ENCODE measurements at places on chromosomes 12 and 14.

DNA sequence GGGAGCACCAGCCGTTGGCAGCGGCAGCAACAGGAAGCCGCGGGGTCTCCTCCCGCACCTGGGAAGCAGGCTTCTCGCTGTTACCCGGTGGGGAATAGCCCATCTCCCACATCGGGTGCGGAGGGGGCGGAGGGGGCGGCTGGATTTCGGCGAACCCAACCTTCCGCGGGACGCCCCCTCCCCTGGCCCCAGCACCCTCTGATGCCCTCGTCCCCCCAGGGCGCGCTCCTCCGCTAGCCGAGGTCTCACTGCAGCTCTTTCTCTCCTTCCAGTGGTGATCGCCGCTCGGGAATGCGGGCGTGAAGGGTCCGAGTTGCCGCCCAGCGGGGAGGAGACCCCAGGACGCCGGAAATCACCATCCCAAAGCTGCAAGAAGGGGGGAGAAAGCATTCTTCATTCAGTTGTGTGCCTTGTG lies 303 bp downstream of the SAMD4A start:
- peak; percentile 66 for DNase-seq

- DNase-seq, result no peak
These were observed 41.3 kb downstream of the FANCM start for GRCh38 chr14:45177076-45177475.

DNA sequence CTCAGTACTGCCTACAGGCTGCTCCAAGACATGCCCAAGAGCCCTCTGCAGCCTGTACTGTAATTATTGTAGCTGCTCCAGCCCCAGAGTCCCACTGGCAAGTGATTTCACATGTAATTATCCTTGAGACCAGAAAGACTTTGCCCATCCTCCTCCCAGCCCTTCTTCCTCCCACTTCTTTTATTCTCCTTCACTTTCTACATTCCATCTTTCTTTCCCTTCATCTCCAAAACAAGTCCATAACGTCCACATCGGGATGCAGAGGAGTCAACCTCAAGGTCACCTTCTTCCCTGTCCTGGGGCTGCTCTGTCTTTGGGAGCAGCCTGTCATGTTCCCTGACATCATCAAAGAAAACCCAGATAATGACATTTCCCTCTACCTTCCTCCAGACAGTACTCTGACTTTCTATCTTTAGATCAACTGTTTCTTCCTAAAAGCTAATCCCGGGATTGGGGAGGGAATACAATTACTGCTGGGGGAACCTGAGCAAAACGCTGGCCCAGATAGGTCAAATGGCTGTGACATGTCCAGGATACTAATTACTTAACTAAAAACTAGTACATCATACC lies 39.1 kb downstream of the SLC8A3 start:
- no peak for DNase-seq

GRCh38 chr12:27008081-27008480 lies 6.1 kb downstream of the TM7SF3 start:
- no peak for DNase-seq

DNA sequence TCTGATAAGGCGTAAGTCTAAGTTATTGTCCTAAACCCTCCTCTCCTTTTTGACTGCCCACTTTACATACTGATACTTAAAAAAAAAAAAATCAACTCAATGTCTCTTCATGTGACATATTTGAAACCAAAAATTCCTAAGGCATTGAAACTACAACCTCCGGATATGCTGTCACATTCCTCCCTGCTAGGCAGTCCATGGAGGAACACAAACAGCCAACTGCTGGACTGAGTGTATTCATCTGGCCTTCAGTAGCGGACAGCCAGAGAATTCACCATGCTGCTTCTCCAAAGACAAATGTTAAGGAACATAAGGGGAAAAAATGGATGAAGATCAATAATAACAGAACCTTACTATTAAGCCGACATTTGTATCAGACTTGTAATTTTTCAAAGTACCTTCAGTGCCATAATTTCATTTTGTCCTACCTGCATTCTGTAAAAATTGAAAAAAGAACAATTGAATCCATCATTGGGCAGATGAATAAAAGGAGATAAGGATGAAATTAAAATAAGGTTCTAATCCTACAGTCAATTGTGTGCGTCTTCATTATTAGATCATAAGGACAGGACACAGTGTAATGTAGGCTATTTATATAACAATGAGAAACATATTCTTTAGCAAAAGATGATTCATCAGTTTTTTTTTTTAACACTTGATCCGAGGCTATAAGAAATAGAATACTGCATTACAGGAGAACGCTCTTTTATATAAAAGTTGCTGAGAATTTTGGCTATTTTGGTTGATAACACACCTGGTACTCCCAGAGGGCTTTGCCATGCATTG lies 12.2 kb downstream of the RERG start:
- DNase-seq, result no peak

GRCh38 chr12:43957732-43958372 lies 122.0 kb downstream of the TMEM117 start:
- no peak for DNase-seq

- DNase-seq, result no peak
These were observed at the start of gene CD163 for GRCh38 chr12:7503686-7504415. Gene CD163 (minus strand): TSS chr12:7503777. CDS start chr12:7503690, 87 bp downstream.

GRCh38 chr14:35248476-35248788 lies 43.8 kb upstream of the PSMA6 start:
- no peak for DNase-seq

DNA sequence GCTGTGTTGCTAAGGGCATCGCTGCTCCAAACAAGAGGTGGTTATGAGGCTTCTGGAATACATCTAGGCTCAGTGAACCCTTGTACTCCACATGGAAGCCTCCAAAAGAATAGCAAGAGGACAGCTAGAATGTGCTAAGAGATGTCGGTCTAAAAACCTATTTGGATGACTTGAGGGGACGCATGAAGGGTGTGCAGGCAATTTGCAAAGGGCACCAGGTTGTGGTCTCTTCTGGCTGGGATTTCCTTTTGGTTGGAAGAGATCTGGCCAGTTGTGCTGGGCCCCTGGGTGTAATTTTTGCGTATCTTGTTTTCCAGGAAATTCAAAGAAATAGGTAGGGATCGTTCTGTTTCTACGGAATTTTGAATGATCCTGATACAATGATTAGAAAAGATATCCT lies 4.2 kb downstream of the TTC9 start:
- no peak for DNase-seq

- no peak for DNase-seq
These were observed 2.5 kb downstream of the KCNH3 start for GRCh38 chr12:49541140-49541861.

GRCh38 chr12:108709697-108710096 lies 21.6 kb downstream of the CORO1C start:
- DNase-seq, result no peak

DNA sequence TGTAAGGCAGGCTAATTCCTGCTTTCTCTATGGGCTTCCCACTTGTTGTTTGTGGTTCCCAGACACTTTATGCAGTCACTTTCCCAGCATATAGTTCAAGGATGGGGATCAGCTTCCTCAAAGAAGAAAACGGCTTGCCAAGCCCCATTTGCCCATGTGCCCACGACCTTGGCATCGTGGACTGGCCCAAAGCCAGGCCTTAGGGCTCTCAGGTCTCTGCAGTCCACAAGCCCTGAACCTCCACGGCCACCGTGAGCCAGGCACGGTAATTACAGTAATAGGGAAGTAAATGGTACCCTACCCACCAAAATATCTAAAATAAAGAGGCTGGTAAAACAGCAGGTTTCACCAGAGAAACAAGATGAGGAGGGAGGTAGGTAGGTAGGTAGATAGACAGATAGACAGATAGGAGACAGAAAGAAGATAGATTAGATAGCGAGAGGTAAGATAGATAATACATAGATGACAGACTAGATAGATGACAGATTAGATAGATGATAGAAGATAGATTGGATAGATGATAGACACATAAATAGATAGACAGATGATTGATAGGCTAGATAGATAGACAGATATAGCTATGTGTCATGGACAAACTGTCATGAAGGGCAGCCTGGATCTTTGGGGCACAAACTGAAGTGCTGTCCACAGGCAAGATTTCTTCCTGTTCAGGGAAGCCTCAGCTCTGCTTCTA lies 163.1 kb downstream of the SLC15A4 start:
- DNase-seq, result no peak

GRCh38 chr12:52636189-52636588 lies 15.8 kb downstream of the KRT2 start:
- no peak for DNase-seq

GRCh38 chr12:128798571-128799341 lies 25.0 kb downstream of the SLC15A4 start:
- DNase-seq, result no peak

GRCh38 chr12:106142591-106143261 lies 4.0 kb upstream of the NUAK1 start:
- DNase-seq, result no peak

- no peak for DNase-seq
These were observed 244.0 kb upstream of the FKBP4 start for GRCh38 chr12:2550561-2551411.

DNA sequence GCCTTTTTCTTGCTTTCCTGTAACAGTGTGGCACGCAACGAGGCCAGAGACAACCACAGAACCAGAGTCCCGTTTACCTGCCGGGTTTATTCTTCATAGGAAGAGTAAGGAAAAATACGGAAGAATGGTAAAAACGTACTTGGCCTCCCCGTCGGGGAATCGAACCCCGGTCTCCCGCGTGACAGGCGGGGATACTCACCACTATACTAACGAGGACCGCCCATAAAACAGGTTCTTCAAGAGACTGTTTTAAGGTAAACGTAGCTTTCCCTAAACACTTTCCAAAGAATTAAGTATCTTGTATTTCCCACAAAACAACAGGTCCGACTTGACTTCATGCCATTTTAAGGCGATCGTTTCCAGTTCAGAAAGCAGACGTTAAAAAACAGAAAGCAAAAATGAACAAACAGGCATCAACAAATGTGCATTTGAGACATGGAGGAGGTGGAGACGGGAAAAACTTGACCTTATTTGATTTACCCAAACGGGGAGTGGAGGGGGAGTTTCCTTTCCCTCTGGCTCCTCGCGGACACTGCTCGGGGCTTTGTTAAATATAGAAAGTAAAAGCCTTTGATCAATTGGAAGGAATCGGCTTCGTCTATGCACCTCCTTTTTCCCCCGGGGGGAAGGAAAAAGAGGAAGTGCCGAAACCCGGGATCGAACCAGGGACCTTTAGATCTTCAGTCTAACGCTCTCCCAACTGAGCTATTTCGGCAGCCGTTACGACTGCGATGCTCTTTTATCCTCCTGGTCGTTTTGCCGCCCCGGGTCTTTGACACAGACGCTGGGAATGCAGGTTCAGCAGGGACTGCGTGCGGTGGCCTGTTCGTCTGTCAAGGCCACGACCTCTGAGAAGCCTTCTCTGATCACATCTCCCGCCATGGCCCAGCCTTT lies 13.0 kb upstream of the UBC start:
- DNase-seq, result peak; percentile 91

DNA sequence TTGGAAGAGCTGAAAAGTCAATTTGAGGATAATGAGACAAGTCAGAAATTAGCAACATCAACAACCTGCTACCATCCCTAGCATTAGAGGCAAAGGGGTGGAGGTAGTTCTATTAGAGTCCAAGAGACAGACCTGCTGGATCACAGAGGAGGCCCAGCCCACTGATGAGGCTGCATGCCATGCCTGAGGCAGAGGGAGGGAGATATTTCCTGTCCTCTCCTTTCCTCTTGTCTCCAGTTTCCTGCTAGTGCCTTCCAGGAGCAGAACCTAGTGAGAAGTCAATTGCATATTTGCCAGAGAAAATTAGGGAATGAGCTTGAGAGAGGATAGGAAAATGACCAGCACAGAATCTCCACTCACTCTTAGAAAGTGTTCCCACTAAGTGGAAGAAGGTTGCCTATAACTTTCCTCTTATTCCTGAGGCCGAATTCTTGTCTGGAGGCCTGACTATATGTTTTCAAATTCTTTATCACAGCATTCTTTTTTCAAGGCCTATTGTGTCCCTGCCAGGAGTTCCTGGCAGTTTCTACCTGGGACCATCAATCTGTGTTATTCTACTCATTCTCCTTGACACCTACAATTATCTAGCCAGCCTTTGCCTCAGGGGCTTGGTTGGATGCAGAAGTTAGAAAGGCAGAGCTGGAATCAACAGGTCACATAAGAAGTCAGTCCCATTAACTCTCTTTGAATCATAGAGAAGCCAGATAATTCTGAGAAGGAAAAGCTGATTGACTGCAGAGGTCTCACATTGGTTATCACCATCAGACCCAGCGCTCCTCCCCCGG lies 121.9 kb downstream of the EMP1 start:
- DNase-seq, result no peak

DNA sequence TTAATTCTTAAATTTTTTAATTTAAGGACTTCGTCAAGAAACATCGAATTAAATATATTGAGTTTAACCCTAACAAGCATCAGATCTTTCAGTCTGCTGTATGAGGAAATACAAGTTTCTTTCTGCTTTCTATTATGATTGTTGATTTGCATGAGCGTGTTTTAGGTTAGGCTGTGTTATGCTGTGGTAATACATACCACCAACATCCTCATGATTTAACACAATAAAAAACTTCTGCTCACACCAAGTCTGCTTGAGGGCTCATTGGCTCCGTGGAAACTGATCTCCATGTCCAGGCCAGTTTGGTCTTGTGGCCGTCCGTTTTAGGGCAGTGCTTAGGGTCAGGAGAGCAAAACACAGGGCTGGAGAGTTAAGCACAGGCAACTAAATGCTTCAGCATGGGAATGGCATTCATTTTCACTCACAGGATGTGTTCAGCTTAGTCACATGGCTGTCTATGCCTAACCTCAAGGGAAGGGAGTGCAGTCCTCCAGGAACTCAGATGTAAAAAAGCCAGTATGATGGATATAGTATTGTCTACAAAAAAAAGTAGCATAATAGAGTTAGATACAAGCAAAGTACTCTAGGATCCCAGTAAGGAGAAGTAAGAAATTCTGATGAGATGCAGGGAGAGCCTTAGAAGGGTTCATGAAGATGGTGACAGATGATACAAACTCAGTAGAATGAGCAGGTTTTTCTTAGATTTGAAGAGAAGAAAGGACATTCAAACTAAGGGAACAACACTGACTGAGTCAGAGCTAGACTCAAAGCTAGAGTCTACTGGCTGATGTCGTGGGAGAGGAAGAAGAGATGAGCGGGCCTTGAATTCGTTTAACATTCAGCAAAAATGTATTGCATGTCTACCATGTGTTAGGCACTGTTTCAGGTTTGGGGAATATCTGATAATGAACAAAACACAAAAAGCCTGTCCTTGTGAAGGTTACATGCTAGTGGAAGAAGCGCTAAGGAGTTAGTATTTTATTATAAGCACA lies 16.3 kb downstream of the MARK3 start:
- no peak for DNase-seq

DNA sequence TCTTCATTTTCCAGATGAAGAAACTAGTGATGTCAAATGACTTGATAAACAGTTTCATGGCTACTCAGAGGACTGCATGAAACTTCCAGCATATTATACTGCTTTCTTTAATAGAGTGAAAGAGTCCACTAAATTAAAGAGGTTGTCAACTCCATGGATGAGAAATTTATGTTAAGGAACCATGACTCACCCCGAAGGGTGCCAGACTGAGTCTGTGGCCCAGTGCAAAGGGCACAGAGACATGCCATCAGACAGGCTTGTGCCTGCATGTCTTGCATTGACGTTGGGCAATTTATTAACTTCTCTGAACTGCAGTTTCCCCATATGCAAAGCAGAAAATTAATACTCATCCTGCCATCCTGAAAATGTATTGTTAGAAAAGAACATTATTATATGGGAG lies 382.4 kb downstream of the APAF1 start:
- no peak for DNase-seq

Data from RWPE2 (cell line).